ENCODE measurements at places on chromosomes 11 and 22.

DNA sequence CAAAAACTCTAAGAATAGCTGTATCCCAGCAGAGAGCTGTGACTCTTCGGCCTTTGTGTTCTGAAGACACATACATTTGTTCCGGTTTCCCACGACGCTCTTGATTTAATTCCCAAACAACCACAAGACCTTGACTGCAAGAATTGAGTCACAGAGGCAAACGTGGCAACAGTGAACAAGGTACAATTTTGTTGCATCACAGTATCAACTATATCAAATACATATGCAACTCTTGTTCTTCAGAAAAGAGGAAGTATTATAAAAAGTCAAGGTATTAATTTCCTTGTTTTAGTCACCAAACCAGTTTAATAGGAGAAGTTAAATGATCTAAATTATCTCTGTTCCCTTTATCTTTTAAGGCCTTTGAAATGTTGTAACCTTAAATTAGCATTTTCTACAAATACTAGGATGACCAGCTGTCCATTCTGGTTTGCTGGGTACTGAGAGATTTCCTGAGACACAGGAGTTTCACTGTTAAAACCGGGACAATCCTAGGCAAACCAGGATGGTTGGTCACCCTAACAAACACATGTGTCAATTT lies 11.1 kb downstream of the HPS5 start:
- DNase-seq, result no peak

DNA sequence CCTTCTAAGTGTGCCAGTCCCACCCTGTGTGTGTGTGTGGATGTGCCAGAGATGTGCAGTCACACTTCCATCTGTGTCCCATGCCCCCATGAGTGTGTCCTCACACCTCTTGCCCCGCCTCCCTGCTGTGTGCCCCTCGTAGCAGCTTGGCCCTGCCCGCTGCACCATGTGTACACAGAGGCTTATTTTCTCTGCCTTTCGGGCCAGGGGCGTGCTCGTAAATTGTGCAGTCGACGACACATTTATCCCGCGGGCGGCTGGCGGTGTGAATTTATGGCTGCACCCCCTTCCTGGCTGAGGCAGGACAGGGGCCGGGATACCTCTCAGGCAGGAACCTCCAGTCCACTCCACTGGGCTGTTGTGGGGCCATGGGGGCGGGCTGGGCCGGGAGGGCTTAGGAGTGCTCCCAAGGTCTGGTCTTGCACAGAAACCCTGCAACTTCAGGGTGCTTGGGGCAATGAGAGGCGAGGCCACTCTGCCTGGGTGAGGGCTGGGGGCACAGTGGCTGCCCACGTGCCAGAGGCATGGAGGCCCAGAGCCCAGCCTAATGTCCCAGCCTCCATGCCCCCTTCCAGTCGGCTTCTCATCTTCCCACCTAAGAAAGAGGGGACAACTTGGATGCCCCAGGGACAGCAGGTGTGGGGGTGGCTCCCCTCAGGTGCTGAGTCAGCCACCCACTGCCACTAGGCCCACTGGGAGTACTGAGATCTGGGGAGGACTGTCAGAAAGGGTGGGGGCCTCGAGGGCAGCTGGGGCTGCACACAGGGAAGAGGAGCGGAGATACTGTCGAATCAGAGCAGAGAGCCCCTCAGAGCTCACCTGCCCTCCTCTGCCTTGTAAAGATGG lies 12.5 kb downstream of the GP1BB start:
- DNase-seq, result no peak

GRCh38 chr11:80673566-80673965 lies 1232.7 kb upstream of the TENM4 start:
- DNase-seq, result no peak

- DNase-seq, result no peak
These were observed 77.0 kb upstream of the FGF3 start for GRCh38 chr11:69896250-69896649.
